AG09309 (cell line): ENCODE measurements at places on chromosomes 5 and 9.
A peak's percentile ranks its signal among the peaks of the same experiment; 100 is the strongest.

GRCh38 chr5:59299006-59299405 is 594.5 kb downstream of the PDE4D start:
- no peak for DNase-seq

- no peak for DNase-seq
Observed at GRCh38 chr9:96408409-96409280, 9.5 kb downstream of the ZNF367 start.

DNA sequence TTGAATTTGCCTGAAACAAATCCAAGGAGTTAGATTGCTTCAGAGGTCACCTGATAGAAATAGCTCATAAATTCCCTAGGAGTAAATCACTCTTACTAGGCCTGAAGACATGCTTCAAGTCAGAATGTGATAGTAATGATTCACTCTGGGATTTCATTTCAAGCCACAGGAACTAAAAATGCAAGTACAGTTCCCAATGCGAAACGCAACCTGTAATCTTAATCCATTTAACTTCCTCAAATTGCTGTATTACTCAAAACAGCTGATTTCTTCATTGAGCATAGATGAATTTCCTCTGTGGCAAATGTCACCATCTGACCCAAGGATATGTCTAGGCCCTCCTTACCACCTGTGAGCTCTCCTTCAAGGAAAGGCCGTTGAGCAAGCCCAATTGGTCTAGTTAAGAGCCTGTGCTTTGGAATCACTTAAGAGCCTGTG is 32.1 kb upstream of the IL6ST start:
- peak; percentile 90 for DNase-seq

DNA sequence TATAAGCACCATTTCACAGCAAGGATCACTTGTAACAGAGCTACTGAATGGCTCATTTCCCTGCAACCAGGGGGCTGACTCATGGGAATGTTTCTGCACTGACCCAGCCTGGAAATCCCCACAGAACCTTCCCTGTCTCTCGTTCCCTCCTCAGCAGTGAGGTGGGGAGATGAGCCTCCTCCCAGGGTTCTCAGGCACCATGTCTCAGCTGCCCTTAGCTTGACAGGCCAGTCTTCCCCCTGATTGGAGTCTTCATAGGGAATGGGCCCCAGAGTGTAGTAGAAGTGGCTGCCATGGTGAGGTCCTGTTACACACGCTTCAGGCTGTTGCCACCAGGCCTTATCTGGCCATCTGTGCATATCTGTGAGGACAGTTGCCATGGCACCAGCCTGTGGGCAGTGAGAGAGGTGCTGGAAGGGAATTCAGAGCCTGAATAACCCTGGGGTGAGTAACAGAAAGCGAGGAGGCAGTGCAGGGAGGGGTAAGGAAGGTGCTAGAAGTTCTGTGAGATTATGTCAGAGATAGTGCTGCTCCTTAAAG is 324.4 kb downstream of the ENC1 start:
- DNase-seq = peak; percentile 89

- no peak for DNase-seq
Observed at GRCh38 chr9:138099803-138100598, 222.4 kb downstream of the CACNA1B start.

GRCh38 chr9:89558948-89559347 is 45.9 kb upstream of the GADD45G start:
- DNase-seq = no peak
